ENCODE measurements at places on chromosomes 5 and 9.

- DNase-seq = no peak
Measured at GRCh38 chr9:99606296-99606695, 215.4 kb upstream of the NR4A3 start.

- no peak for DNase-seq
Measured at GRCh38 chr9:132324425-132324824, 30.4 kb downstream of the SETX start.

- peak; percentile 68 for DNase-seq
Measured at GRCh38 chr5:143923634-143924266, 111.8 kb downstream of the HMHB1 start.

GRCh38 chr5:132459031-132459982 is 31.3 kb downstream of the IRF1 start:
- peak; percentile 92 for DNase-seq

GRCh38 chr5:43658509-43658908 is 55.5 kb downstream of the NNT start:
- DNase-seq = peak; percentile 84

GRCh38 chr9:21810881-21811280 is 8.4 kb downstream of the MTAP start:
- no peak for DNase-seq

DNA sequence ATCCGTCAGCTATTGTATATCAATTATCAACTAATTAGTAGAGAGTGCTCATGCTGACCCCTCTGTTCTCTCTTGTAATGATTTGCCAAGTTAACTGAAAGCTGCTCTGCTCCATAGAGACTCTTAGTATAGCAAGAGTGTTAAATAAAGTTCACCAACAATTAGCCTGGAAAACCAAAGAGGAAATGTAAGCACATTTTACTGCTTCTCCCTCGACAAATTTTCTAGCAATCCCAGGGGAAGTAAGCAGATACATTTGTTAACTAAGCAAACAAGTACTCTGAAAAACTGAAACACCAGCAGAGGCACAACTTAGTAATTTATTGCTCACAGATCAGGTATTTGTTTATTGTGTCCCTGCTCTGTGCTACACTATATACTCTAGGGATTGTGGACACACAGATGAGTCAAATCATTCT is 162.2 kb downstream of the GLIS3 start:
- DNase-seq = peak; percentile 70

DNA sequence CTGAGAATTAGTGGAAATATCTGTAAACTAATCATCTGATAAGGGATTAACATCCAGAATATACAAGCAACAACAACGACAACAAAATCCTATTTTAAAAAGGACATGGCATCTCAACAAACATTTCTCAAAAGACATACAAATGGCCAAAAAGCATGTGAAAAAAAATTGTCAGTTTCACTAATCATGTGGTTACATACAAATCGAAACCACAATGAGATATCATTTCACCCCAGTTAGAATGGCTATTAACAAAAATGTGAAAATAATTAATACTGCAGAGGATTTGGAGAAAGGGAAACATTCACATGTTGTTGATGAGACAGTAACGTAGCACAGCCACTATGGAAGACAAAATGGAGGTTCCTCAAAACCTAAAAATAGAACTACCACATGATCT is 69.5 kb downstream of the ERP44 start:
- no peak for DNase-seq

DNA sequence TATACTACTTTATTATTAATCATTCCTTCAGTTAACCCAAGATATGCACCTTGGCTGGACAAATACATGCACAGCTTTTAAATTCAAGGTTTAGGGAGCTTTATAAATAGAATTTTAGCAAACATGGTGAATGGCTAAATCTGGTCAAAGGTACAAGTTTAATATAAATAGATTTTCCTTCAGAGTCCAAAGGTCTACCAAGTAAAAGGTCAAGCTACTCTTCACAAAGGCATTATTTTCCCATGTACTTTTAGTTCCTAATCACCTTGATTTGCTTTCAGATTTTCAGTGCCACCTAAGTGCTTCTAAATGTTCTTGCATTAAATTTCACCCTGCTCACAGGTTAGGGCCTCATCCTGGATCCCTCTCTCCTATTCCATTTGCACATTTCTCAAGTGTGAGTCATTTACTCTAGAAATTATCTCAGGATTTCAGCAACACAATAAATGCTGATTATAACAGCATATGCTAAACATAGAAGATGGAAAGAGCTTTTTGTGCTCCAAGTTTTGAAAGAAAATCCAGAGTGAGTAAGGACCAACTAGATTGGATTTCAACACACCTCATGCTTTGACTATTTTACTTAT is 459.4 kb upstream of the ITGA1 start:
- no peak for DNase-seq

- DNase-seq = no peak
Measured at GRCh38 chr9:138006576-138007233, 129.1 kb downstream of the CACNA1B start.

GRCh38 chr5:76504901-76505564 is 101.9 kb downstream of the IQGAP2 start:
- DNase-seq = no peak

GRCh38 chr9:75061169-75061568 is 26.8 kb downstream of the NMRK1 start:
- no peak for DNase-seq

GRCh38 chr5:26553079-26553478 is 485.3 kb downstream of the CDH9 start:
- DNase-seq = peak; percentile 25

DNA sequence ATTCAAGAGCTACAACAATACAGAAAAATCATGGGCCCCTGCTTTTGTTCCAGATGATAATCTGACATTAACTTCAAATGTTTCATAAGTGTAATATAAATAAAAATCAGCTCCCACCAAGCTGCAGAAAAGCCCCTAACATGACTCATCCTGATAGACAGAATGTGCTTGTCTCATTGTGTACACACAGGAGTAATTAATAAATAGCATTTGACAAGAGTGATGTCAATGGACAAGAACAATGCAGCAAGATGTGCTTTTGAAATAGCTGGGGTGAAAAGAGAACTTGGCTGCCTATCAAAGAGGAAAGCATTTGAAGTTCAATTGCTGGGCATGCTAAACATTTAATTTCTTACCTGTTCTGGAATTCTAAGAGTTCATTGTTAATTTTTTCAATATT is 79.2 kb downstream of the DNAH5 start:
- DNase-seq = no peak

- DNase-seq = no peak
Measured at GRCh38 chr5:4970171-4970570, 170.0 kb upstream of the ADAMTS16 start.

DNA sequence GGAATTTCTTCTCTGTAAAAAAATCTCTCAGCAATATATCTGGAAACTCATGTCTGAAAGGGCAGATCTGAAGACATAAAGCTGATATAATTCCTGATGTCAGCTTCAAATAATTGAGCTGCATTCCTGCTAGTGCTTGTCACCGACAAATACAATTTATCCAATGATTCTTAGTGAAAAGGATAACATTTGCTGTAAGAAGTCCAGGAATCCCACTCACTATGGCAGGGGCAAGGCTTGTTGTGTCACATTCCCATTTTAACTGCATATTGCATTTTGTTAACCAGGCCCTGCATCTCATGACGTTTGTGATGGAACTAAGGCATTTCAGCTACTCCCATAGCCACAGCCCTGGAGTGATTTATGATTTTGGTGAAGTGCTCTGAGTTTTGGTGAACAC is 160.1 kb upstream of the DAB2 start:
- DNase-seq = peak; percentile 46

DNA sequence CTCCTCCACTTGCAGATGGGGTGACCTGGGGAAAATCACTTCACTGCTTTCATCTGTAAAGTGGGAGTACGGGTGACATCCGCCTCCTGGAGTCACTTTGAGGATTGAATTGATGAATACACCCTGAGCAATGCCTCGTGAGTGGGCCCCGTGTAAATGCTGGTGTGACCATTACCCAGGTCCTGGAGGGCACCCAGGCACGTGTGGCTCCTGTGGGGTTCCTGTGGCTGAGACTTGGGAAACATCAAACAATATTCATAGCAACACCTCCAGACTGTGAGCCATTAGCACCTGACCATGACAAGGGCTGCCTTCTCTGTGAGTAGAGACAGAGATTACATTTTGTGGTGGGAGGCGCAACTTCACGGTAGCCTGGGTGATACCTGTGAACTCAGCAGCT is 11.4 kb downstream of the MRPL36 start:
- no peak for DNase-seq

- peak; percentile 90 for DNase-seq
Measured at GRCh38 chr5:59367791-59368394, 525.6 kb downstream of the PDE4D start.

- peak; percentile 31 for DNase-seq
Measured at GRCh38 chr9:112174222-112174964, 704 bp downstream of the SUSD1 start.

GRCh38 chr5:33662722-33663427 is 222.1 kb downstream of the TARS1 start:
- peak; percentile 45 for DNase-seq

DNA sequence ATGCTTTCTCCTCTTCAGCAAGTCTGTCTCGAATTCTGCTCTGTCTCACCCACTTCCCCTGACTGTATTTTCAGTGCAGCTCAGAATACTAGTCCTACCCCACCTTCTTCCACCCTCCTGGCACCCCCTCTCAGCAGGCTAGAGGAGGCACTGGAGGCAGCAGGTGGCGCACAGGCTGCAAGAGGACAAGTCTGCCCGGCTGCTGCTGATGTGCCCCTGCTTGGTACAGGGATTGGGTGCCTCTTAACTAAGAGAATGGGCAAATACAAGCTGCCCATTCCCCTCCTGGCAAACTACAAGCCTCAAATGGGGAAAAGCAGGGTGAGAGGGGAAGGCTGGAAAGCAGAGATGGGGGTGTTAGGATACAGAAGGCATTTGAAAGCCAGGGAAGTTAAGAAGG is 5.1 kb downstream of the TLN1 start:
- DNase-seq = peak; percentile 62

DNA sequence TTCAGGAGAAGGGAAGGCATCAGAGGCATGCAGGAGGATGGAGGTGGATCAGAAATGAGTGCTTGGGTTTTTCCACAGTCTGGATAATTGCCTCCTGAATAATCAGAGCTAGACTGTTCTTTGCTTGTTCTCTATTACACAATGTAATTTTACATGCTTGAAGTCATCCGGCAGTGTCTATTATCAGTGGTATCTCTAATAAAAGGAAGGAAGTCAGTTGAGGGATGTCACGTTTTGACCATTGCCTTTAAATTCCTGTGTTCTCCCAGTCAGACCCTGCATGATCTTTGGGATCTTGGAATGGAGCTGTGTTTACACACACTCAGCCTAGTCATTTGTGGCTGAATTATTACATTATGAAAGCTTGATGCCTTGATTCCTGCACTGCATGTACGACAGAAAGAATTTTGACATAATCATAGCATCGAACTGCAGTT is 91.0 kb downstream of the PDE8B start:
- DNase-seq = peak; percentile 61

DNA sequence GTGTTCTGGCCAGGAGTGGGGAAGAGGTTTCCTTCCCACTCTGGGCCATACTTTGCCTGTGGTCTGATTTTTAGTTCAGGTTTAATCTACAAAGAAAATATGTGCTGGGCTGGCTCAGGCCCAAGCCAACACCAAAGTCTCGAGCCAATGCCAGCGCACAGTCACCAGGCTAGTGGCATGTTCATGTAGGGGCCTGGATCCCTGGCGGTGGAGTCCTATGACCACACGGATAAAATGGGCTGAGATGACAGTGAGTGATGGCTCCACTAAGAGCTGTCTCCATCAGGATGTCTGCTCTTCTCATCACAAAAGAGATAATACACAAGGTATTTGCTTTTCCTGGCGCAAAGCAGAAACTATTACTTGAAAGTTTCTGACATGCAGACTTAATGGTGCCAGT is 92.9 kb upstream of the PTPN3 start:
- no peak for DNase-seq

DNA sequence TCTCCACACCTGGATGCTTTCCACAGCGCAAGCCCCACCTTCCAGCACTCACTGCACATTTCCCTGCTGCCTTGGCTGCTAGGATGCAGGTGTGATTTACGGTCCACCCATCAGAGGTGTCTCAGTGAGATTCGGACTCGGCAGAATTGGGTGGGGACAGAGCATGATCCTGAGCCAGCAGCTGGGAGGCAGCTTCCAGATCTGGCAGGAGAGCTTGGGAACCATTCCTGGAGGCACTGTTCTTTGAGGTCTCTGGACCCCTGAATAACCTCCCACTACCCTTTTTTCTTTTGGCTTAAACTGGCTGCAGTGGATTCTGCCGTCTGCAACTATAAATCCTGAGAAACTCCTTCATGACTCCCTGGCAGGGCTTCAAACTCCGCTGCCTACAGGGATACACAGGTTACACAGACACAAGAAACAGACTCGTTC is 99.6 kb upstream of the PHYKPL start:
- no peak for DNase-seq

DNA sequence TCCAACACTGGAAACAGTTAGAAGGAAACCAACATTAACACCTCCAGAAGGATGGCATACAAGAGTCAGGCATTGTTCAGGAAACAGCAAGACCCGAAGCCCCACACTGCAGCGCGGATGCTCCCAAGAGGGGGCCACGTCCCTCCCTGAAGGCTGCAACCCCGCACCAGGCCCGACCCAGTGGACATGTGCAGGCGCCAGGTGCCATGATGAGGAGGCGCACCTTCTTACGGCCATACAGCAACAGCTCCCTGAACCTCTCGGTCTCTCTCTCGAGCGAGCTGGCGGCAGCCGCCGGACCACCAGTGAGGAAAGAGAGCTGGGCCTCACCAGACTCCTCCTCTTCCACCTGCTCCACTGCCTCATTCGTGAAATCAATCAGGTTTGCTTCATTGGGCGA is 20.2 kb downstream of the SEC16A start:
- no peak for DNase-seq

Measured in choroid plexus epithelial cell (primary cell).